Activated T-helper 1 cell treated with anti-CD3 and anti-CD28 coated beads, Interleukin-12 subunit alpha, Interleukin-12 subunit beta, Interleukin-2, Interleukin-4 antibody, amounts not matched to agents 30 ng/mL and 10 ng/mL and 1 ng/mL, durations not matched to agents 14 hours and 24 hours and 36 hours (primary cell): ENCODE measurements at places on chromosomes 5 and 9. TPM values are rescaled to one million over a fixed set of nuclear protein-coding genes. Genes with fewer than 3 reads are reported as not detected.
A peak's percentile ranks its signal among the peaks of the same experiment; 100 is the strongest.

DNA sequence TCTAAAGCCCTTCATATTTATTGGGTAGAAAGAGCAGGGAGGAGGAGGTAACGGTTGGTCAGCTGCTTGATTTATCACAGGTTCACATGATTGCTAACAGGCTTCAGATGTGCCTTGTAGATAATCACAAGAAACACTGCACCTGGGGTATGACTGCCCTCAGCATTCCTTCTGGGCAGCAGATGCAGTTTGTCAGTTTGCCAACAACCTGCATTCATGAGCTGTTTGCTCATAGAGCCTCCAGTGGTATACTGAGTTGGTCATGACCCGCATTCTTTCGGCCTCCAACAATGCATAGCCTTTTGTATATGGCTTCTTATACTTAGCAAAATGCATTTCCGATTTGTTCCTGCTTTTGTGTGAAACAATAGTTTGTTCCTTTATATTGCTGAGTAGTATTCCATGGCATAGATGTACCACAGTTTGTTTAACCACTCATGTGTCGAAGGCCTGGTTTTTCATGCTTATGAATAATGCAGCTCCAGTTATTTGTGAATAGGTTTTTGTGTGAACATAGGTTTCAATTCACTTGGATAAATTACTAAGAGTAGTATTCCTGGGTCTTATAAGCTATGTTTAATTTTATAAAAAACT, 83.6 kb downstream of the ARHGEF28 start:
- no peak for DNase-seq

- no peak for DNase-seq
Observed at GRCh38 chr9:95182854-95183563, 134.5 kb downstream of the FANCC start.

DNA sequence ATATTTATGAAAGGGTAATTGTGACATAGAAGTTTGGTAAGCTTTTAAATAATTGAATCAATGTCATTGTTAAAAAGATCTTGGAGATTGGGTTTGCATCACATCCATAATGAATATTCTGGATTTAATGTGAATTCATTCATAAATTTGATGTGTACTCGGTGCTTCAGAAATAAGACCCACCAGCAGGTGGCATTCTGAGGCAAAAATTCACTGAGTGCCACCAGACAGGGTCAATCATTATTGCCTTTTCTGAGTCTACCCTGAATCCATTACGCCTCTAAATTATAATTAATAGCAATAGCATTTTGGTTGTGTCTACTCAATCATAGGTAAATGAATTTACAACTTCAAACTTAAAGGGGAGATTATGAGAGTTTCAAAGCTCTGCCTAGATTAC, 1.0 kb downstream of the TRPC7 start:
- no peak for DNase-seq

DNA sequence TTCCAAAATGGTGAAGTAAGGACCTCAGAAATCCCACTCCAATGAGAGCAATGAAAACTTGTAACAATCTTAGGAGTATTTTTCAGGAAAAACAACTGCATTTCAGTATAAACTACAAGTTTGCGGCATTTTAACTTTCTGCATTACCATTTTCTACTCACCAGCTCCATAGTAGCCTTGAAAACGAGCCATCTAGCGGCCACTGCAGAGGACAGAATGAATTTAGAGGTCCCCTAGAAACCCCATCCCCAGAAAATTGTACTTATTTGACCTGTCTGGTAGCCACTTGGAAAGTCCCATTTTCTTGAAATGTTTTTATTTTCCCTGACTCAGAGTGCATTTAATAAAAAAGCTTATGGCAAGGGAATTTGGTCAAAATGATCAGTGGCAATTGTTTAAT, 205.4 kb upstream of the ITGA1 start:
- no peak for DNase-seq

GRCh38 chr9:113516840-113517577, 53.5 kb downstream of the RGS3 start:
- DNase-seq = peak; percentile 67

The NR4A3 gene
- total RNA-seq = 68.6 and 69.5 TPM in 2 replicates

The CBY3 gene
- 0.66 and 1.0 TPM in 2 replicates for total RNA-seq
